ENCODE measurements at places on chromosomes 3 and 15.

GRCh38 chr3:49166752-49167556, 823 bp upstream of the CCDC71 start:
- no peak for DNase-seq

GRCh38 chr3:187197335-187197649, at the start of gene RTP1:
Gene RTP1, plus strand, starts transcription at chr3:187197486. Its CDS starts 30 bp downstream, at chr3:187197516.
- DNase-seq: no peak

GRCh38 chr3:44236485-44236908, 5.2 kb upstream of the TOPAZ1 start:
- no peak for DNase-seq

- DNase-seq: no peak
Observed at GRCh38 chr3:177665122-177665808, 468.0 kb upstream of the TBL1XR1 start.

DNA sequence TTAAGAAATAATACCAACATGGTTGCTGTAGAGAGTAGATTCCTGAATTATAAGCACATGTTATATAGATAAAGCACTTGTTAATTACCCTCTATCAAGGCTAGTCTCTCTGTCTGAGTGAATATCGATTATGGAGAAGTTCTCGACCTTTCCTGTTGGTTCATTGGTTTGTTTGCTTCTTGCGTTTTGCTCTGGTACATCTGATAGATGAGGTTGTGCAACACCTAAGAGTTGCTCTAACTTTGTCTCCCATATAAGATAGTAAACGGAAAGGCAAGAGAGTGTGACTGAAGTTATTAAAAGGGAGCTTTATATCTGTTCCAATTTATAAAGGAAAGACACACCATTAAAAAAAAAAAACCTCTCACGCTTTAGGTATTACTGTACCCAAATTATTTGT, 69.0 kb downstream of the PYDC2 start:
- no peak for DNase-seq

DNA sequence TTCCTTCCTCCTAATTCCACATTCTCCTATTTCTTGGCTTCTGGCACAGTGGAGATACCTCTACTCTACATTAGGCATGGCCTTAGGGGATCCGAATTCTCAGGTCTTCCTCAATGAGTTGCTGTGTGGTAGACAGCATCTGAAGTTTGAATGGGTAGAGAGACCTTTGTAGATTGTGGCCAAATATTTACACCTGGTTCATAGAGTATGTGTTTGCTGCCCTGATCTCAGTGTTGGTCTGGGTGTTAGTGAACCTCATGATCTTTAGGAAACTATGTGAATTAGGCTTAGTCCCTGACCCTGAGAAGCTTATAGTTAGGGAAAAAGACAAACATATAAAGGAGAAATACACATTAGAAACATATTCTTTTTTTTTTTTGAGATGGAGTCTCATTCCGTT, 75.8 kb downstream of the LPP start:
- DNase-seq: no peak

GRCh38 chr3:67605377-67605776, 49.0 kb downstream of the SUCLG2 start:
- no peak for DNase-seq

DNA sequence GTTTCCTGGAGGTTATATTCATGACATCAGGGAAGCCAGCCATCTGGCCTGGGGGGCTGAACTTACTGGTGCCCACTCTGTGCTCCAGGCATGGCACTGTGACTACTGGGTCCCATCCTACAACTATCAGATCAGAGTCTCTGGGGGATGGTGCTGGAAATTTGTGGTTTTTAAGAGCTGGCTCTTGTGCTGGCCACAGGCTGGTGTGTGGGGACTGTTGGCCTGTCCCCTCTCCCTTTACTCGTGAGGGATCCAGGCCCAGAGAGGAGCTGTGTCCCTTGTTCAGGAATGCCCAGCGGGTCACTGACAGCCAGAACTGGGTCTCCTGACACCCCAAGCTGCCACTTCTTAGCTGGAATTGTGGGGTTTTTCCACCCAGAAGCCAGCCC, 44.5 kb upstream of the SEC22A start:
- DNase-seq: no peak

GRCh38 chr3:53597136-53597915, 102.9 kb downstream of the CACNA1D start:
- no peak for DNase-seq

- no peak for DNase-seq
Observed at GRCh38 chr3:188345223-188345622, 191.3 kb downstream of the LPP start.

- no peak for DNase-seq
Observed at GRCh38 chr15:90864507-90864906, 3.9 kb upstream of the FURIN start.

- DNase-seq: no peak
Observed at GRCh38 chr15:86392296-86392695, 312.6 kb downstream of the AGBL1 start.

- no peak for DNase-seq
Observed at GRCh38 chr15:46121441-46121840, 486.6 kb downstream of the SQOR start.

GRCh38 chr15:91027677-91028076, 5.3 kb upstream of the VPS33B start:
- no peak for DNase-seq

DNA sequence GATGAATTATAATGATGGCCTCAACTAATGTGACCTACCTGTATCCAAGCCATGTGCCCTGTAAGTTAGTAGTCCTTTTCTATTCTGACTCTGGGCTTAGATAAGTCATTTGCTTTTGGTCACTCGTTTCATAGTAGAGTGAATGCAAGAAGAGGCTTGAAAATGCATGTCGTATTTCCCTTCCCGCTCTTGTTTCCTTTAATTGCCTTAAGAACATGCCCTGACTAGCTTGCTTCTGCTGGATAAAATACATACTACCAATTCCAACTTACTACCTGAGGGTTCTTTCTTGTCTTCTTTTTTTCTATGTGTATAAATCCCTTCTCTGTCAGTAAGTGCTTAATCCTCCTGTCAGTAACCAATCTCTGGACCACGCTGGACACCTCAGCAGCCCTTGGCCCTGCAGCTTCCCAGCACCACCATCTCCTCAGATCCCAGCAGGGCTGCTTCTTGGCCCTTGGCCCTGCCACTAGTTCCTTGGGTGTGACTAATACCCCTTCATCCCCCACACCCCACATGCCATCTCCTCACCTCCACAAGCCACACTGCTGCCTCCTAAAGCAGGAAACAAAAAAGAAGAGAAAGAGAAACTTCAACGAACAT, 771.7 kb downstream of the IGSF11 start:
- no peak for DNase-seq

GRCh38 chr15:48631176-48631770, 14.2 kb downstream of the FBN1 start:
- no peak for DNase-seq

DNA sequence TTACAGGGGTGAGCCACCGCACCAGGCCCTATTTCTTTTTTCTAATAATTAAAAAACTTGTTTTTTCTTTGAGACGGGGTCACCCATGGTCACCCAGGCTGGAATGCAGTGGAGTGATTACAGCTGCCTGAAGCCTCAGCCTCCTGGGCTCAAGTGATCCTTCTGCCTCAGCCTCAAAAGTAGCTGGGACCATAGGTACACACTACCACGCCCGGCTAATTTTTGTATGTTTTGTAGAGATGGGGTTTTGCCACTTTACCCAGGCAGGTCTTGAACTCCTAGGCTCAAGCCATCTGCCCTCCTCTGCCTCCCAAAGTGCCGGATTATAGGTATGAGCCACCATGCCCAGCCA, 858 bp upstream of the TKT start:
- DNase-seq: no peak

DNA sequence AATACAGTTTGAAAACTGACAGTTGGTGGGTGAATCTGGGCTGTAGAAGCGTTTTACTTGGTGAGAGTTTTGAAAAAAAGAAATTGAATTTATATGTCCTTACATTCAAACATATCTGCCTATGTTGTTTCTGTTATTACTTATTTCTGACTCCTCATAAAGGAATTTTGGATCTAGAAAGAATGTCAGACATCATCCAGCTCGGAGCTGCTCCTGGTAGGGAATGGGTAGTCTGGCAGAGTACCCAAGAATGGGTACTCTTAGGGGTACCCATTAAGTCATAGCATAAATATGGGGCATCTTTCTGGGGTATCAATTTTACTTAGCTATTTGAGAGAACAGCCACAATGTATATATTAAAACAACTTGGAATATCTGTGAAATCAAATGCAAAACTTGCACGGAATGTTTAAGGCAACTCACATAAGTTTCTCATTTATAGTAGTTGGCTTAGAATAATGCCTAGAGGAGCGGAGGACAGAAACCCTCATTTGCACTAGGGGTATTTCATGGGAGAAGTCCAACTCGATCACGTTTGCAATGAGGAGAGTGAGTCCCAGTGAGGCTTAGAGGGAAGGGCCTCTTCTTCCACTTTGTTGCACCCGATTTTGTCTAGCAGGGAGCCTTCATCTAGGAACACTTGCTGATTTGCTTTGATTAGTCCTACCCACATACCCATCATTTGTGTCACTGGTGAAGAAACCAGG, 2.4 kb upstream of the LARP6 start:
- DNase-seq: no peak

DNA sequence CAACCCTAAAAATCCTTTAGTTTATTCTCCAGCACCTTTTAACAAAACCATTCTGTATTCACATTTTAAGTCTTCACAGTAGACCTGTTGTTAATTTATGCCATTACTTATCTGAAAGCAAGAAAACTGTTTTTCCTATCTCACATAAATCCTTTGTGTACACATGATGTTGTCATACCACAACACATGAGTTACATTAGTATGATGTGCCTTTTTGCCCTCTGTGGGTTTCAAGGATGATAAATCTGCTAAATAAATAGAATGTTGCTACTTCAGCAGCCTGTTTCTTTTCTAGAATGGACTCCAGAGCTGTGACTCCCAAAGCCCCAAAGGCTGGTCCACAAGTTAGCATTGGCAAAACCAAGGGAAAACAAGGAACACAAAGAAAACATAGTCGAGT, 151.6 kb downstream of the SERPINI1 start:
- no peak for DNase-seq

- DNase-seq: no peak
Observed at GRCh38 chr3:70053293-70053692, 53.8 kb downstream of the SAMMSON start.

DNA sequence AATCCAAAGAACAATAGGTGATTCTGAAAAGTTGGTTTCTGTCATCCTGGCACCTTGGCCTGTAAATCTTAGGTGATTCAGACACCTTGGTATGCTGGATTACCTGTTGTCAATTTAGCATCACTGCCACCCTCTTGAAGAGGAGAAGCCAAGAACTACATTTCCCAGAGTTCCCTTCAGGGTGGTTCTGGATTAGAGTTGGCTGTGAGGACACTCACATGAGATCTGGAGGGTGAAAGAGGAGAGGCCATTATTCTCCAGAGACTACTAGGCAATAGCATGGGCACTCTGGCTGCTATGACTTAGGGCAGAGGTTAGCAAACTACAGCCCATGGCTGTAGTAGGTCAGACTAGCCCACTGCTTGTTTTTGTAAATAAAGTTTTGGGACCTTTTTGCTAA, 41.7 kb upstream of the CORO2B start:
- DNase-seq: no peak

DNA sequence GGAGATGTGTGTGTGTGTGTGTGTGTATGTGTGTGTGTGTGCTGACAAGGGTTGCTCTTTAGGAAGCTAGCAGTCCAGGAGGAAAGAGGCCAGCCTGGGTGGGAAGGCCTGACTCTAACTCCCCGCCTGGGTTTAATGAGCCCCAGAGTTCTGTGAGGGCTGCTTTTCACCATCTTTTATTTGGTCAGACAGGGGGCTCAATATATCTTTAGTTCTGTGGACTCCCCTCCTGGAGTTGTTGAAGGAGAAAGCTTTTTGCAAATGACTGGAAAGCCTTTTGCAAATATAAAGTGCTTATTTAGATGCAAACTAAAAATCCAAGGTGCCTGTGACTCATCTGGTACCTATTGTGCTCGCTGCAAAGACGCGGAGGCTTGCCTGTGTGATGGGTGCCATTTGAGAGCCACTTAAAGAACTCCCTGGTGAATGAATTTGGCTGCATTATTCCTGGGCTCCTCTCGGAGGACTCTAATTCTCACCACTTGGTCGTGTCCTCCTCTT, 24.5 kb downstream of the DRD3 start:
- DNase-seq: no peak

- no peak for DNase-seq
Observed at GRCh38 chr15:39649757-39650156, 68.9 kb downstream of the THBS1 start.

GRCh38 chr15:96042734-96043224, 287.7 kb upstream of the NR2F2 start:
- no peak for DNase-seq

DNA sequence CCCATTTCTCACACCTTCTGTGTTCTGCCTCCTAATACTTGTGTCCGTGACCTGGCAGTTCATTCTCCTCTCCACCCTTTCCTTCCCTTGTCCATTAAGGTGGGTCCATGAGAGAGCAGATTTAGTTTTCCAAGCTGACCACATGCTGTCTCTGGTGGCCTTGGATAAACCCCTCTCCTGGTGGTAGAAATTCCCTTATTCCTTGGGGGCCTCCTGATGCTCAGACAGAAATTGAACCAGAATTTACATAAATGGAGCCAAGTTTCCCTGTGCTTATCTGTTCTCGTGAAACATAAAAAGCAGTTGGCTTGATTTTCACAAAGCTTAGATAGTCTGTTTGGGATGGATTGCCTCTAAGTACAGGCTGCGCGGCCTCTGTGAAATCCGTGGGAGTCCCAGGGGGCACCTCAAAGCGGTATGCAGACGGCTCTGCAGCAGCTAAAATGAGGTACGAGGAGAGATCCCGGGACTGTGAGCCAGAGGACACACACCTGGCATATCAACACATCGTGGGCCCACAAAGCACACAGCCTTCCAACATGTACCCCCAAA, 101.0 kb upstream of the NMNAT3 start:
- no peak for DNase-seq

DNA sequence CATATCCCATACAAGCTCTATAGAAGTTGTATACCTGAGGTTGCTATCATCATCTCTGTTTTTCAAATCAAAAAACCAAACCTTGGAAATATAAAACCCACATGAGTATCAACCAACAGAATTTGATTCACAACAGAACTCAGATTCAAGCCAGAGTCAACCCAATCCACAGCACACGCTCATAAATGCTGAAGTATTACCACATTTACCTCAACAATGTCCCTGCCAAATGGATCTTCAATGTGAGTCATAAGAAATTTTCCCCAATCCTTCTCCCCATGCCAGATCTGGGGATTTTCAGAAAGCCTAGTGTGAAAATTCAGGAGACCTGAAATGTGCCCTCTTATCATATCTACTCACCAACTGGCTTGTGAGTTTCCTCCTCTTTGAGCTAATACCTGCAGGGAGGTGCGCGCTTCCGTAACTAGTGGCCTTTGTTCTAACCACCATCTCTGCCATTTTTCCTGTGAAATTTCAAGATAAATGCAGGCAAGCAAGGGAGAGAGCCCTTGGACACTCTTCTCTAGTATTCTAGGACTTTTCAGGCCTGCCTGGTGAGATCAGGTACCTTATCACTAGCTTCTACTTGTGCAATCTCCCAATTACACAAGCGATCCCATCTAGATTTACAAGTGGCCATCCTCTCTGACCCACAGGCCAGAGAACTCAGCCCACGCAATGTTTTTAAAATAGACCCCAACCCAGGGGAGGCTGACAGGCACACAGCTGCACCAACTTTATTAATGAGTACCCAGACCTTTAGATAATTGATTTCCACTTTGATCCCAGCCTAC, 1076.9 kb upstream of the CFAP20DC start:
- no peak for DNase-seq

- no peak for DNase-seq
Observed at GRCh38 chr3:101847328-101847727, 2.0 kb upstream of the NFKBIZ start.

GRCh38 chr3:98215051-98215450, 48.6 kb downstream of the OR5H15 start:
- no peak for DNase-seq

All from NCI-H2081 (cell line).